ENCODE measurements at places on chromosomes 2 and 18.

DNA sequence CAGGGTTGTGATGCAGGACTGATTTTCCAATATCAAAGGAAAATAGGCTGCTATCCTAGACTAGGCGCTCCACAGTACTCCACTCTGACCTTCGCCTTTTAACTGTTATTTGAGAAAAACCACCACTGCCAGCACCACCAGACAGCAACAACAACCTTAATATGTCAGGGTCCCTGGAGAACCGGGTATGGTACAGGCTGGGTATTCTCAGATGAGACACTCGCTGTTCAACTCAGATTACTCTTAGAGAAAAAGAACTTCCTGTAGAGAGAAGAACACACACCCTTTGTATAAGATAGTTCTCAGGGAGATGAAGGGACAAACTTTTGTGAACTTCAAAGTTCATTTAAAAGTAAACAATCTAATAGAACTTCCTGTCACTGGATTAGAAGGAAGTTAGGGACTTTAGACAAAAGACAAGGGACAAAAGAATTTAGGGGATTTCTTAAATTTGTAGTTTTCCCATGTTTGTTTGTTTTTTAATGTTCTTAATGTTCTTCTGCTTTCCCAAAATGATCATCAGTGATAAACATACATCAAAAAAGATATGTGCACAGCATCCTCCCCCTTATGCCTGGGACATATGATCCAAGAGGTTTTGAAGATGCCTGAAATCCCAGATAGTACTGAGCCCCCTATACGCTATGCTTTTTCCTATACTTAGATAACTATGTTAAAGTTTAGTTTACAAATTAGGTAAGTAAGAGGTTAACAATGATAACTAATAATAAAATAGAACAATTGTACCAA is 41.3 kb upstream of the PPP1R1C start:
- H3K27ac ChIP-seq, result no peak overlapping the region
- H3K36me3 ChIP-seq, result no peaks in the 10 kb centered on the region
- H3K4me1 ChIP-seq, result peaks cover 8% of the 10 kb centered on the region
- H3K27me3 ChIP-seq, result peaks cover 46% of the 10 kb centered on the region
- DNase-seq, result no peak

- no peak overlapping the region for H3K4me3 ChIP-seq
- peaks cover 42% of the 10 kb centered on the region for H3K4me1 ChIP-seq
- no peaks in the 10 kb centered on the region for H3K27me3 ChIP-seq
- DNase-seq, result no peak
Measured at GRCh38 chr2:10658914-10659257, 30.9 kb downstream of the NOL10 start.

- H3K36me3 ChIP-seq, result no peaks in the 10 kb centered on the region
- no peak overlapping the region for H3K27ac ChIP-seq
- DNase-seq, result no peak
- peaks cover 2% of the 10 kb centered on the region for H3K4me1 ChIP-seq
- no peaks in the 10 kb centered on the region for H3K27me3 ChIP-seq
Measured at GRCh38 chr18:5982332-5982731, 87.0 kb upstream of the TMEM200C start.

GRCh38 chr18:31546476-31546875 is 45.2 kb upstream of the TTR start:
- H3K27me3 ChIP-seq, result no peaks in the 10 kb centered on the region
- no peak for DNase-seq
- H3K27ac ChIP-seq, result no peak overlapping the region
- H3K4me3 ChIP-seq, result no peak overlapping the region
- H3K4me1 ChIP-seq, result no peaks in the 10 kb centered on the region

DNA sequence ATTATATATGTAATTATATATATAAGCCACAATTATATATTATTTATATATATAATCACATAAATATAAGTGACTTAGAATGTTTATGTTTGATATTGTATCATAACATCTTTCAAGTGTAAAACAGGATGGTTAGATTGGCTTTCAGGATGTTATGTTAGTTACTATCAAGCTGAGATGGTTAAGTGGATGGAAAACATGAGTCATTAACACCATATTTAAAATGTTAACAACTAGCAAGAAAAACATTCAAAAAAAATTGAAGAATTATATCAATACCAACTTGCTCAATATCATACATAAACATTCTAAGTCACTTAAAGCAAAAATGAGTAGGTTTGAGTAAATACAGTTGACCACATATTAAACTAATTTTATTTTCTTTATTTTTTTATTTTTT is 21.8 kb upstream of the RAB27B start:
- no peaks in the 10 kb centered on the region for H3K36me3 ChIP-seq
- no peak overlapping the region for H3K27ac ChIP-seq
- DNase-seq, result no peak
- H3K4me1 ChIP-seq, result peaks cover 10% of the 10 kb centered on the region
- no peaks in the 10 kb centered on the region for H3K27me3 ChIP-seq
- H3K4me3 ChIP-seq, result no peak overlapping the region

DNA sequence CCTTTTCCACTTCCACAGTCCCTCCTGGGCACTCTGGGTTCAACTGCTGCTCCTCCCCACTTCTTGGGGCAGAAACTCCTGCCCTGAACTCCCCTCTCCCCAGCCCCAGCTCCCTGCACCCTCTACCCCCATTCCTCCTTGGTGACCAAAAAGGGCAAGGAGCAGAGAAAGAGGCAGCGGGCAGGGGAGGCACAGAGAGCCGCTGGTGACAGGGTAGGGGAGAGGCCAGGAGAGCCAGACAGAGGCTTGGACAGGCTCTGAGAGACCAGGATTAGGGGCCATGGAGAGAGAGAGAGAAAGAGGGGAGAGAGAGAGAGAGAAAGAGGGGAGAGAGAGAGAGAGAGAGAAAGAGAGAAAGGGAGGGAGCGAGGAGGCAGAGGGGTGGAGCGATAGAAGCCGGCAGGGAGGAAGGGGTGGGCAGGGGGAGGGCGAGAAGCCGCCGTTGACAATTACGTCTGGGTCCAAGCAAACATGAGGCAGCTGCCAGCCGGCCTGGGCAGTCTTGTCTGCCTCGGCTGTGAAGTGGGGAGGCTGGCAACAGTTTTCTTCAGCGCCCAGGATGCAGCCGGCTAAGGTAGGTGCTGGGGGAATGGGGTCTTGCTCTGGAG is at the start of gene KCNIP3:
KCNIP3 (plus strand) TSS at position 468 of the 608 bp plus-strand sequence; CDS start at position 560, 92 bp downstream.
- H3K4me3 ChIP-seq, result no peak within 1 kb of the TSS
- H3K4me1 ChIP-seq, result no peaks in the 10 kb centered on the region
- no peaks in the 10 kb centered on the region for H3K36me3 ChIP-seq
- peaks cover 12% of the 10 kb centered on the region for H3K27me3 ChIP-seq
- no peak for DNase-seq
- H3K27ac ChIP-seq, result no peak within 1 kb of the TSS

DNA sequence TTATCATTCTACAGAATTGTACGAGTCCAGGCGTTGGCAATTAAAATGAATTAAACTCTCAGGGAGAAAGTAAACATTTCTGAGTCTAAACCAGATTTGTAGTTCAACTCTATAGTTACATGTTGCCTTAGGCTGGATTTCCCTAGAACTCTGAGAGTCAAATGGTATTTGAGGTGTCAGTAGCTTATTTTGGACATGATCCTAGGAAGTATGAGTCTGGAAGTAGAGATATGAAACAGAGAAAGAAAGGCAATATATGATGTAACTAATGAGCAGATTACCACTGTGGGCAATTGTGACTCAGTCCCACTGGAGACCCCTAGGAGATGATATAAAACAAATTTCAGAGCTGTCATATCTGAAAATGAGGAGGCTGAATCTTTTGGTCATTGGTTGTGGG is 199.1 kb upstream of the UBE2E3 start:
- H3K27ac ChIP-seq, result no peak overlapping the region
- DNase-seq, result no peak
- no peak overlapping the region for H3K4me3 ChIP-seq
- H3K27me3 ChIP-seq, result peaks cover 10% of the 10 kb centered on the region
- no peaks in the 10 kb centered on the region for H3K4me1 ChIP-seq

- H3K27me3 ChIP-seq, result peaks cover 97% of the 10 kb centered on the region
- DNase-seq, result peak; percentile 67
- H3K36me3 ChIP-seq, result no peaks in the 10 kb centered on the region
- peak overlapping the region; percentile 76 for H3K4me3 ChIP-seq
- peak overlapping the region; percentile 14 for H3K27ac ChIP-seq
Measured at GRCh38 chr2:170817093-170818035, 677 bp downstream of the GAD1 start.

DNA sequence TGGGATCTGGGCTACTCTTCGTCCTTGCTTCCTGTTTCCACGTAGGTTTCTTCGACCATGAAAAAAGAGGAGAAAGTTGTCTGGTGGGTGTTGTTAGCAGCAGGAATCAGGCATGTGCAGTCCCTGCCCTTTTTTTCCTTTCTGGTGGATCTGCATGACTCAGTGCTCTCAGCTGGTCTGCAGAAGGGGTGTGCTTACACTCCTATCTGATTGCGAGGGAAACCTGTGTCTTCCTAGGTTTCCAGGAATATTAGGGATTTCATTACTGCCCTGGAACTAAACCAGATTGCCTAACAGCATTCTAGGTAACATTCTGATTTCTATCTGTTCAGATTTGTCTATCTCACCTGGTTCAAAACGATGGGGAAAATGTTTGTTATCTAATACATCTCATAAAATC is 174.3 kb downstream of the CCDC102B start:
- H3K36me3 ChIP-seq, result no peaks in the 10 kb centered on the region
- no peaks in the 10 kb centered on the region for H3K27me3 ChIP-seq
- DNase-seq, result no peak
- no peaks in the 10 kb centered on the region for H3K4me1 ChIP-seq
- H3K4me3 ChIP-seq, result no peak overlapping the region
- no peak overlapping the region for H3K27ac ChIP-seq

GRCh38 chr2:181042706-181043105 is 62.3 kb downstream of the UBE2E3 start:
- no peaks in the 10 kb centered on the region for H3K27me3 ChIP-seq
- no peak overlapping the region for H3K27ac ChIP-seq
- H3K36me3 ChIP-seq, result peaks cover 2% of the 10 kb centered on the region
- no peak for DNase-seq

DNA sequence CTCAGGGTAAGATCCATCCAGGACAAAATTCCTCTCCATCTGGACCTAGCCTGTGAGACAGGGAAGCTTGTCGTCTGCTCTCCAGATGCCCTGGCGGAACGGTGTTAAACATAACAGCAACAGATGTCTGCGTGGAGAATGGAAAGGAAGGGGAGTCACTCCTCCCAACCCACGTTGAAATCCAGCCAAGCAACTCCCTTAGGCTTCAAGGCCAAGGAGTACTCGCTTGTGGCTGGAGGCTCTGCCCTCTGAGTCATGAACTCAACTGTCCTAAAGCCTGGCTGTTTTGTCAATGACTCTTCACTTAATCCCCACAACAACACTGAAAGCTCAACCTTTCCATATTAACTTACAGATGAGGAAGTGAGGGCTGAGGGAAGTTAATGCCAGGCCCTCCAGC is 42.2 kb downstream of the TPO start:
- DNase-seq, result no peak
- no peaks in the 10 kb centered on the region for H3K36me3 ChIP-seq
- H3K4me1 ChIP-seq, result no peaks in the 10 kb centered on the region
- peaks cover 2% of the 10 kb centered on the region for H3K27me3 ChIP-seq

Data from activated T-cell treated with anti-CD3 and anti-CD28 coated beads, Interleukin-2, amount 50 U/mL, for 24 hours (primary cell).